ELF-1 (cell line): ENCODE measurements at places on chromosomes 5 and 9.
A peak's percentile ranks its signal among the peaks of the same experiment; 100 is the strongest.

- peak; percentile 55 for DNase-seq
These were observed 202.1 kb downstream of the FBXL7 start for GRCh38 chr5:15702102-15702501.

GRCh38 chr5:135480511-135480910 is 28.4 kb upstream of the TIFAB start:
- DNase-seq = no peak

- DNase-seq = no peak
These were observed 104.3 kb upstream of the PITX1 start for GRCh38 chr5:135138116-135138850.

GRCh38 chr5:109838157-109838556 is 148.4 kb downstream of the MAN2A1 start:
- DNase-seq = no peak

DNA sequence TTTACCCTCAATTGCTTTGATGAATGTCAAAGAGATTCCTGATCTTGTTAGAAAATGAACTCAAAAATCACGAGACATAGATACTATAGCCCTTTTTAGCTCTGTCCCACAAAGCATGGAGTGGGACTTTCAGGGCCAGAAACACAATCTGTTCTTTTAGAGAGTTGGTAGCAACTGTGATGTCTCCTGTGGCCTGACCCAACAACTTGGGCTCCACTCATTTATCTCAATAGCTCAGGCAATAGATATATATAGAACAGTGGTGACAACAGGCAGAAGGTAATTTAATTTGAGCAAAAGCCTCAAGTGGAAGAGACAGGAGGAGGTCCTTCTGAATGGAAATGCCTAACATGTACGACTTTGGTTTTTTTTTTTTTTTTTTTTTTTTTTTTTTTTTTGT is 25.2 kb downstream of the TLR4 start:
- DNase-seq = no peak

DNA sequence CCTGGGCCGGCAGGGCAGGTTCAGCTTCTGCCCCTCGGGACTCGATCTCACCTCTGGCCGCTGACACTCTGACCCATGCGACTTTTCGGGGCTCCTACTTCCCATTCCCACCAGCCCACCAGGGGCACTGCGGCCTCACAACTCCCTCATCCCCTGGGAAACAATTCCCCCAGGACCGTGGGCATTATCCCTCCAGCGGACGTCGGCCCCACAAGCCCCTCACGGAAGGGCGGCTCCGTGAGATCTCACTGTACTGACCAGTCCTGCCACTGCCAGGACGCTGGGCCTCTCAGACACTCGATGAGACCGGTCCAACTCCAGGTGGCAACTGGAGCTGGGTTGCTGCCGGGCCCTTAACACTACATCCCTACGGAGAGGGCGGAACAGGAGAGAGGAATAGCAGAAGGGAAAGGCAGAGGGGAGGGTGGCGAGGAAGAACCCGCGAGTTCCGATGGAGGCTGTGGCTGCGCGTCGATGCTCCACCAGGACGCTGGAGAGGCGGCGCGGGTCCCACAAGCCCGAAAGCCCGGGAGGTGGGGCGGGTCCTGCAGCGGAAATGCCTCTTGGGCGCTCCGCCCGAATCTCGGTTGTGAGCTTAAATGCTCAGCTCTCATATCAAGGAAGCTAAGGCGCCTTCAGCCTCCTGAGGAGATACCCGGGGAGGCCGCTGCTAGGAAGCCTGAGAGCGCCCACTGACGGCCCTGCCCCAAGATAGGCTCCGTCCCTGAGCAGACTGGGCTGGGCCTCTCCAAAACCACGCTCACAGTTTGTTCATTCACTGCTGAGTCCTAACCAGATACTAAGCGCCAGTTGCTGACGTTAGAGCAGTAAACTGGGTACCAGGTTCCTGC is 36.3 kb downstream of the VCP start:
- DNase-seq = peak; percentile 87

GRCh38 chr5:88677943-88678769 is 204.8 kb downstream of the MEF2C start:
- peak; percentile 33 for DNase-seq

GRCh38 chr9:137147793-137148160 is 8.8 kb downstream of the GRIN1 start:
- no peak for DNase-seq

DNA sequence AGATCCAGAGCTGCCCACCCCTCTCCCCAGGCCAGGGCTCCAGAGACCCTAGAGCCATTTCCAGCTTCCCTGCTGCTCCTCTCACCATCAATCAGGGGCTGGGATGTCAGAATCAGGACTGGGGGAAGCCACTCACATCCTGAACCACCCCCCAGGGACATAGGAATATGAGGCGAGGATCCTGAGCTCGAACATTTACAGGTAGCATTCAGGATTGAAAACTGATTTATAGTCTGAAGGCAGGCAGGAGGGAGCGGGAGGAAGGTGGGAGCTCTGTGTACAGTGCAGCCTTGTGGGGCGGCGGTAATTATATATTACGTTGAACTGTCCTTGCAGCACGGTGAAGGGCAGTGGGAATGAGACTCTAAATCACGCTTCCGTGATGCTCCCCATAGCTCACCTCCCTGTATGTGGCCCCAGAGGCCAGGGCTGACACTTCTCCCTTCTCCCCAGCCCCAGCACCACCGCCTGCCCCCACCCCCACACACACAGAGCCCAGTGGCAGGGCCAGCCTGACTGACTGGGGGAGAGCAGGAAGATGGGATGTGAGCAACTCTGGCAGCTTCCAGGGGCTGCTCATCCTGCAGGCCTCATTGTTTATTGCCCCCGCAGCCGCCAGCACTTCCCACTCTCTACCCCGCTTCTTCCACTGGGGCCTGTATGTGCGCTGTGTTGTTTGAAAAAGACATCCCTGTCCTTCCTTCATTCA is 76.0 kb upstream of the HSPA9 start:
- peak; percentile 40 for DNase-seq

- no peak for DNase-seq
These were observed 6.2 kb downstream of the VPS13A start for GRCh38 chr9:77183581-77183980.

DNA sequence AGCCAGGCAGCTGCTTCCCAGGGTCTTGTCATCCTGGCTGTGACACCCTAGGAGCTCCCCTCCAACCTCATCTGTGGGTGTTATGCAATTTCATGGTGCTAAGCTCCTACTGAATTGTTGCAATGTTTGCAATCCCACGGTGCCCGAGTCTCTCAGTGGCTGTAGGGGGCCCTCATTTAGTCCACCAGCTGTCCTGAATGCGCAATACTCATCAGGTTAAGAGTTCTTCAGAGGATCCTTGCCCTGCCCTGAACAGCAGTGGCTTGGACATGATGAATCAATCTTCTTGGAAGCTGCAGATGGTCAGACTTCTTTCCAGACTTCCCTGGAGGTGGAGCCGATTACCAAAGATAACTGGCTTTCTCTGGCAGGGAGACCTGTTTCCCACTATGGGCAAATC is 584.1 kb downstream of the CCDC171 start:
- DNase-seq = no peak

GRCh38 chr5:127705120-127705892 is 2.1 kb downstream of the CCDC192 start:
- DNase-seq = no peak

GRCh38 chr9:35798658-35799374 is 7.4 kb downstream of the NPR2 start:
- DNase-seq = peak; percentile 34
